ENCODE measurements at places on chromosomes 7 and 10.

DNA sequence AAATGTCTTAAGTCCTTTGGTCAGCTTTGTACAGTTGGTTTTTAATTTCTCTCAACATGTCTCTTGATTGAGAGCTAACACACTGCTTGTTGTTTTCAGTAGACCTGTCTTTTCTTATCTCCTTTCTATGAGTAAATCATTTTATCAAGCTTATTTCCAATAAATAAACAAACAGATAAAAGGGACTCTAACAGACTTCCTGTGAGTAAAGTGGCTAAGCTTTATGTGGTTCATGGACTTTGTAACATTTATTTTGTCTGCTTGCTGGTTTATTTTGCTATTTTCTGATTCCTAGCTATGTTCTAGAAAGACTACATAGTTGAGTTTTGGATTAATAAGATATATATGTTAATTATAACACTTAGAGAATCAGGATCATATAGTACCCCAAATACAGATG is 27.1 kb downstream of the OR9A2 start:
- no peak for DNase-seq

- DNase-seq, result no peak
Observed at GRCh38 chr7:128176696-128177095, 64.4 kb upstream of the LEP start.

- DNase-seq, result no peak
Observed at GRCh38 chr10:51768886-51769465, 69.6 kb upstream of the CSTF2T start.

GRCh38 chr10:79542626-79543025 is 17.6 kb downstream of the SFTPA2 start:
- DNase-seq, result no peak

DNA sequence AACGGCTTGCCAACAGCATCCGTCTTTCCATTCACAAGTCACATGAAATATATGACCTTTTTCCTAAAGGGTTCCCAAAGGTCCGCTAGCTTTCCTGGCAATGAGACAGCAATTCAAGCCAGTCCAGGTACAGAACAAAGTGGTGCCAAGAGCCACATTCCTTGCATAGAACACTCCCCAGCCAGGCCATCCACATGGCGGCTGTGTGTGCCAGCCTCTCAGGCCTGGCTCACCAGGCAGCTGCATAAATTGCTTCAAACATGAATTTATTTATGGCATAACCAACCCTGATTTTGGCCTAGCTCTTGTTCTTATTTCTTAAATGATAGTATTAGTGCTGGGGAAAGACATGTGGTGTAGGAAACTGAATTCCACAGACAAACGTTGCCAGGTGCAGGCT is 63.7 kb upstream of the CREB5 start:
- DNase-seq, result no peak

DNA sequence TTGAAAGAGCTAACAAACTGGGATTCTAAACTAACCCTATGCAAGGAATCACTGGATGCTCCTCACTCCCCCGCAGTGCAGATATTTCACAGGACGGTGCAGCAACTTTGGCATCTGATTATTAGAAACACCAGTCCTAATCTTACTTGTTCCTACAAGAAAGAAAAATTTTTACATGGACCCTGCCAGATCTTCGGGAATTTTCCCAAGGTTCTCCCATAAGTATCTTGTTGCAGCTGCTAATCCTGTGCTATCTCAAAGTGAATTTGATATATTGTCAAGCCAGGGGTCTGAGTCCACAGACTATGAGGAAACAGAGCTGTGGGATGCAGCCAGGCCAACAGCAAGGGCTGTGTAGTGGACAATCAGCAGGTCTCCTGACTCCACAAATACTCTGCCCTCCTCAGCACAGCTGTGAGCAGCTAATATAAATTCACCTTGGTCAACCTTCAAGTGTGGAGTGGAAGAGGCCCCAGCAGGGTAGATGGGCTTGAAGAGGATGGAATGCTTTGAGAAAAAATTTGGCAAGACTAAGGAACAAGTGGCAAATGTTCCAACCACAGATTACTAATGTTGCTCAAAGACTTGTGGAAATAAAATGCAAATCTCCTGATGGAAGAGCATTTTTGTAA is 25.6 kb downstream of the VSTM4 start:
- DNase-seq, result no peak

GRCh38 chr10:52740913-52741675 is 31.5 kb downstream of the MBL2 start:
- DNase-seq, result peak; percentile 75

GRCh38 chr7:88669913-88670312 is 89.6 kb upstream of the ZNF804B start:
- no peak for DNase-seq

GRCh38 chr7:35263396-35263795 is 9.5 kb upstream of the TBX20 start:
- no peak for DNase-seq

- DNase-seq, result no peak
Observed at GRCh38 chr7:17155529-17155928, 142.9 kb upstream of the AHR start.

- no peak for DNase-seq
Observed at GRCh38 chr7:149310113-149310836, 48.3 kb downstream of the ZNF783 start.

DNA sequence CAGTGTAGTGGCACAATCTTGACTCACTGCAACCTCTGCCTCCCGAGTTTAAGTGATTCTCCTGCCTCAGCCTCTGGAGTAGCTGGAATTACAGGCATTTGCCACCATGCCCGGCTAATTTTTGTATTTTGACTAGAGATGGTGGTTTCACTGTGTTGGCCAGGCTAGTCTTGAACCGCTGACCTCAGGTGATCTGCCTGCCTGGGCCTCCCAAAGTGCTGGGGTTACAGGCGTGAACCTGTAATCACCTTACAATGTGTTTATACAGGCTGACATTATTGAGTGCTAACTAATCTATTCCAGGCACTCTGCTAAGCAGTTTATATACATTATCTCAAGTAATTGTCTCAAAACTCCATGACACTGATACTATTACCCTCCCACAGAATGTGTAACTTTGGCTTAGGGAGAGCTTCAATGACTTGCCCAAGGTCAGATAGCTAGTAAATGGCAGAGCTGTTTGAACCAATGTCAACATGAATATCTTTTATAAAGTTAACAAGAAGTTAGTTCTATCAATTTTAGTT is 36.8 kb downstream of the KIFBP start:
- no peak for DNase-seq

- DNase-seq, result peak; percentile 66
Observed at GRCh38 chr7:55075464-55076021, 56.7 kb downstream of the EGFR start.

DNA sequence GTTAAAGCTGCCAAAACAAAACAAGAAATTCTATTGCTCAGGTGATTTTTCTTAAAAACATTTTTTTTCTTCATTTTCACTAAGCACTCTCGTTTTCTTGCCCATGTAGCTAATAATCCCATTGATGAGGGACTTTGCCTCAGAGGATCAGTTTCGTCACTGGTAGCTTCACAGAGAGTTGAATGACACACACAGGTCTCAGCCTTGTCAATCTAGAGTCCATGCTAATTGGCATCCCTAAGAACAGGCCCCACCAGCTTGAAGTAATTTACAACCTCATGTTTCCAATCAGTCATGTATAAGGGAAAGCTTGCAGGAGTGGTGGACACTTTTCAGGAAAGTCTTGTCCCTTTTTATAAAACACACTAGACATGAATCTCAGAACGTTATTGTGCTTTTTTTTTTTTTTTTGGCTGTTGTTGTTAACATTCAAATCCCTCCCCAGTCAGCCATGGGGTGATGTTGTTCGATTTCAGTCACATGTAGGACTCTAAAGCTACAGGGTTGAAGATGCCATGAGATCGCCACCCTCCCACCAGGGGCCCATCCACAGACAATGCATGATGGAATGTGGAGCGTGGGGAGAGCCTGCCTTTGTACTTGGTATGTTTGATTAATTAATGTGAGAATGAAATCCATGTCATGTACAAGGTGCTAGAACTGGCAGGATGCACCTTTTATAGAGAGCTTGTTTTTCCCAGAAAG is 232.4 kb upstream of the FZD8 start:
- no peak for DNase-seq

DNA sequence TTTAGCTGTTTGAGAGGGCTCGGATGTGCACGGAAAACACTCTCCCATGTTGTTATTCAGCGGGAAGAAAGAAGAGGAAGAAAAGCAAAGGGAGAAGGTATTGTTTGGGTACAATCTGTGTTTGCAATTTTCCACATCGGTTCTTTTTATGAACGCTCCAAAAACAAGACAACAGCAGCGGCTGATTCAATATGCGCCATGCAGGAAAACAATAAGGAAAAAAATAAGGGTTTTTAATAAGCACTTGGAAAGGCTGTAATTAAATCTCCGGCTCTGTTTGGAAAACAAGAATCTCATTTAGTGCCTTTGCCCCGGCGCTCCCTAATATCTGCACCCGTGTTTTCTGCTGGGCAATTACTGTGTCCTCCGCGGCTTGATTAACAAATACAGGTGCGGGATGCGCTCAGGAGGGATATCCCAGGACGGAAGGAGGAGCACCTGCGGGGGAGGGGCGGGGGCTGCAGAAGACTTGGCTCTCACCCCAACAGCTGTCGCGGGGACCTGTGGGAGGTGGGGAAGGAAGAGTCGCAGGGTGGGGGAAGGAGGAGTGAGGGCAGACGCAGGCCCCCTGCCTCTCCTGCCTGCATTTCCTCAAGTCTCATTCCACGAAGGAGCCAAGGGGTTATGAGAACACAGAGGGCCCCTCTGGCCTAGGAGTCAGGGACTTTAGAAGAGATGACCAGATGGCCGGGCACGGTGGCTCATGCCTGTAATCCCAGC is 181.5 kb upstream of the PODXL start:
- no peak for DNase-seq

- DNase-seq, result no peak
Observed at GRCh38 chr10:112191041-112191590, 7.6 kb upstream of the GPAM start.

DNA sequence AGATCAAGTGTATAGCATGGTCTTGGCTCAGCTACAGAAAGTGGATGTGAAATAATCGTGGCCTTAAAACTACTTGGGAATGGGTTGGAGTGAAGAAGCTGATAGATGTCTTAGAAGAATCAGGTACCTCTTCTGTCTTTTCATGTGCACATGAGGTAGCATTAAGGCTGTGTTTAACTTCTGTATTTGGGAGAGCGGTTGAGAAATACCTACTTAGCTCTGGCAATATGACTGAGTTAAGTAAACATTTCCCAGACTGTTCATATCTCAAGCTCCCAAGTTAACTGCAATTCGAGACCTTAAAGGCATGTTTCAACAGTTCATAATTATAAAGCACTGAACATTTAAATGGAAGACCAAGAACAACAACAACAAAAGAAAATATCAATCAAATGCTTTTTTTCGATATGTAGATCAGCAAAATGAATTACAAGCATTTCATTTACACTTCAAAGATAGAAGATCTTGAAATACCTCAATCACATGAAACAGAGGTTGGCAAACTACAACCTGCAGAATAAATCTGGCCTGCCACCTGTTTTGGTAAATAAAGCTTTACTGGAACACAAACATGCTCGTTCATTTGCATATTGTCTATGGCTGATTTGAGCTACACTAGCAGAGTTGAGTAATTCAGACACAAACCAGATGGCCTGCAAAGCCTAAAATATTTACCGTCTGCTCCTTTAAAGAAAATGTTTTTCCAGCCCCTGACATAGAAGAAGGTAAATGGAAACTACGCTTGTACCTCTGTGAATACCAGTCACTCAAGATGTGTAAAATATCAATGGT is 337.1 kb upstream of the GLI3 start:
- no peak for DNase-seq

DNA sequence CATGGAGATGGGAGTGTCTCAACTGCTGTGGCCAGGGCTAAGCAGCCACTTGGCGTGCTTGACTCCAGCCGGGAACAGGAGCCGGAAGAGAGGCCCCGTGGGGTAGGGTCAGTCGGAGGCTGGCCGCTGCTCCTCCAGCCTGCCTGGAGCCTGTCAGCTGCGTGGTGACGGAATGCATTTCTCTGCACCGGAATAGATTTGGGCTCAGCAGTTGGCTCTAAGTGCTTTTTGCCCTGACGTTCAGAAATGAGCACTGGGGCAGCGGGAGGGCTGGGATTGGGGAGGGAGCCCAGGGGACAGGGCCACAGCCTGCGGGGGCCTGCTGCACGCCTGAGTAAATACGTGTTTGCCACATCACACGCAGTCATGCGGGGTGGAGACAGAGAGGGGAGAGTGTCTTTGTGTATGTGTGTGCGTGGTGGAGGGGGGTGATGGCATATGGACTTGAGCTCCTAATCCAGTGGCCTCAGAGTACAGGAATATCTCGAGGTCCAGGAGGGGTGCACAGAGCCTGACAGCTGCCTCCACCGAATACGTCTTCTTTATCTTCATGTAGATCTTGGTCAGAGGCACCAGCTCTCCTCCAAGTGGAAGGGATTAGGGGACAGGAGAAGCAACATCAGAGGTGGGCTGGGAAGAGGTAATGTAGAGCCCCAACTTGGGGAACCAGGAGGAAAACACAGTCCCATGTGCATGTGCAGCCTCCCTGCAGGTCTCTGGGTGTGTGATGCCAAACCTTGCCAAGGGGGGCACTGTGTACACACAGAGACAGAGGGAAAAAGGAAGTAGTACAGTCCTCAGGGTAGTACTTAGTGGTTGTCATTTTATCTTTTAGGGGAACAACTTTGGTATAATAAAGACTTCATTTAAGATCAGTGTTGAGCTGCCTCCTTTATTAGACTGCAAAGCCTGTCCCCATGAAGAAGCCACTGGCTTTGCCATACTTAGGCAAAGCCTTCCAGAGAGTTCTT is 151.4 kb downstream of the CDH23 start:
- no peak for DNase-seq

- no peak for DNase-seq
Observed at GRCh38 chr7:46764100-46764936, 817.6 kb downstream of the TNS3 start.

DNA sequence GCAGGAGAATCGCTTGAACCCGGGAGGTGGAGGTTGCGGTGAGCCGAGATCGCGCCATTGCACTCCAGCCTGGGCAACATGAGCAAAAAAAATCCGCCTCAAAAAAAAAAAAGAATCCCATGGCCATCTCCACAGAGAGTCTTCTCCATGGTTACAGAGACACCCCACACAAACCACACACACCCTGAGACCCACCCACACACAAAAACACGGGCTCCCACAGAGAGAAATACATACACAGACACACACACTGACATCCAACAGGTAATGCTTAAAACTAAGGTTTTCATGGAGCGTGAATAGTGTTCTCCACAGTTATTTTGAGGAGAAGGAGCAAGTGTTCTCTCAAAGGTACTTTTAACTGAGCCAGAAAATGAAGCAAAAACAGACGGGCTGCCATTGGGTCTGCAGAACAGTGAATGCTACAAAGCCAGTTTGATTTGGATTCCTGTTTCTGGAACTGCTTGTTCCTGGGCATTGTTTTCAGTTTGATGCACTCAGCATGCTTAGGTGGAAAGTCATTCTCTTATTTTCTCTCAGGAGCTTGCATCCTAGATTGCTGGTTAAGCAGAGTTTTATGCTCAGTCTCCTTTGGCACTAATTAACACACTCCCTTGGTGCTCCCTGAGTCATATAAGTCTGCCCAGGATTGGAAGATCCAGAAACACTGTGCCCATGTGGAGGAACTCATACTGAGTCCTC is 15.4 kb downstream of the AHCYL2 start:
- DNase-seq, result no peak
